ENCODE measurements at places on chromosomes 1 and 21.

DNA sequence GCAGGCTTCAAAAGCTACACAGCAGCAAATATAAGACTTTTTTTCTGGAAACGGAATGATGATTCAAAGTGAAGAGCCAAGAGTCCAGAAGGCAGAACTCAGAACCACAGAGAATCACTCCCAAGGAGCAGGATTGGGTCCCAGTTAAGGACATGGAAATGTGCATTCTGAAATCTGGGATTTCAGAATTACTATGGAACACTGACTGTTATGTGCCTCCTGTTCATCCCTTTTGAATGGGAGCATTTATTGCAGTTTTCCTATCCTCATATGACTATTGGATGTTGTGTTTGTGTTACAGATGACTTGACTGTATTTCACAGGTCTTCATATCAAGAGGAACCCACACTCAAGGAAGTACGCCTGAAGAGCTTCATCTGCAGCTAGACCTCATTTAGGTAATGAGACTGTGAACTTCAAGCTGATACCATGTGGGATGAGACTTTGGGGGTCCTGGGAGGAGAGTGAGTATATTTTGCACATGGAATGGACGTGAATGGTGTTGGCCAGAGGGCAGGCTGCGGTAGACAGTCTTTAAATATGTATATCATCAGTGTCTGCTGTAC is 17.1 kb upstream of the CAP1 start:
- DNase-seq: no peak

DNA sequence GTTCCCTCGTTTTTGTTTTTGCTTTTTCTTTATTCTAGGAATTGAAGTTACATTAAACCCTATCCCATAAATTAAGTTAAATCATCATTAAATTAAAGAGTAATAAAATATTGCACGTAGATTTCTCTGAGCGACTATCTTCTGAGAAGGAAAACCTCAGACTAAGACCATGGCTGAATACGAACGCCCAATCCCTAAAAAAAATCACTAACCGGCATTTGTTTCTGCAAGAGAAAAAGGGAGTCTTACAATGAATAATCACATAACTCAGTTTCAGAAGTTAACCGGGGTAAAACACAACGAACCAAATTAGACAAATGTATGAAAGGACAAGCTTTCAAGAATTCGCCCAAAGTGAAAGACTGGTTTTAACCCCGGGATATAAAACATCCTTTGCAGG is 1.3 kb downstream of the PIK3R3 start:
- no peak for DNase-seq

DNA sequence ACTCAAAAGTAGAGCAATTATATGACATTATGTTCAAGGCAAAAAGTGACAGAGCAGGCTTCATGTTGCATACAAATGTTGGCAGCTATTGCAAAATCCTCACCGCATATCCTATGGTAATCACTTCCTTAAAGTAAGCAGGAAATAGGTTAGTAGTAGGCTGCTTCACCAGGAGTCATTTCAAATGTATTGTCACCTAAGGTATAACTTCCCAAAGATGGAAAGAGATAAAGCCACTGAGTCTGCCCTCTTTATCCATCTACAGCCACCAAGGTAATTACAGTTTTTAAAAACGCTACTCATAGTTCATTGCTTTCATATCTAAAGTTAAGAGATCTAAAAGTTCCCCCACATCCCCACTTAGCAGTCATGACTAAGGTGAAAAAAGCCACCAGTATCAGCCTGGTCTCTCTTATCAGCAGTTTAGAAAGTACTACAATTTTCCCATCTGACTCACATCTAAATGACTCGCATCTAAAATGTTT is 31.6 kb upstream of the UBE2U start:
- no peak for DNase-seq

DNA sequence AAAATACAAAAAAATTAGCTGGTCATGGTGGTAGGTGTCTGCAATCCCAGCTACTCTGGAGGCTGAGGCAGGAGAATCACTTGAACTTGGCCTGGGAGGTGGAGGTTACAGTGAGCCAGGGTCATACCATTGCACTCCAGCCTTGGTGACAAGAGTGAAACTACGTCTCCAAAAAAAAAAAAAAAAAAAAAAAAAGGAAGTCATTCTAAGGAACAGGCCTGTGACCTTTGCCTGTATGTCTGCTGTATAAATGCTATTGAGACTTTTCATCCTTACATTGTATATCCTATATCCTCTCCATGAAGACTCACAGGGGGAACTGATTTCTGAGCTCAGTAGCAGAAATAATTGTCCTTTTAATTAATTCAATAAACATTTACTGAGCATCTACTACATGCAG is 7.5 kb upstream of the CTPS1 start:
- DNase-seq: no peak

DNA sequence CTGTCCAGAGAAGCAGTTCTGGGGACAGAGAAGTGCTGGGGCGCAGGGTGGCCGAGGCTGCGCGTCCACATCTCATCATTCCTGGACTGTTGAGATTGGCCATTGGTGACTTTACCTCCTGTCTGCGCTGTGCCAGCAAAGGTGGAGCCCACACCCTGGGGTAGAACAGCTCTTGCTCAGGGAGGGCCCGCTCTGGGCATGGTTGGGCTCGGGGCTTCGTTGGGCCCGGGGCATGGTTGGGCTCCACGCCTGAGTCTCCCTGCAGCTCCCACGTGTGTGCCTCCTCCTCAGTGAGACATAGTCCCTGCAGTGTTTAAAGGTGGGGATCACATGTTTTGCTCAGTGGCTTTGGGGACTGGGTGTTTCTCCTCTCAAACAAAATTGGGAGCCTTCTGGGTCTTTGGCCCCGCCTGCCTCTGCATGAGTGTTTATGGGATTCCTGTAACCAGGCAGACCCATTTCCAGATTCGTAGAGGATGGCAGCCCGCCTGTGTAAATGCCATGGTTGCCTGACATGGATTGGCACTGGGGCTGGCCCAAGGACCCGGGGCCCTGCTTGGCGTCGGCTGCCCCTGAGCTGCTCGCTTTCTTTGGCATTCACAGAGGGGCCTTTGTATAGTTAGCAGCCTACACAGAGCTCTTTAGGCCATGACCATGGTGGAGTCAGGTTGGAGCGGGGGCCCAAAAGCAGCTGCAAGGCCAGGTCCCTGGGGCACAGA is 104.6 kb downstream of the TLR5 start:
- DNase-seq: no peak

DNA sequence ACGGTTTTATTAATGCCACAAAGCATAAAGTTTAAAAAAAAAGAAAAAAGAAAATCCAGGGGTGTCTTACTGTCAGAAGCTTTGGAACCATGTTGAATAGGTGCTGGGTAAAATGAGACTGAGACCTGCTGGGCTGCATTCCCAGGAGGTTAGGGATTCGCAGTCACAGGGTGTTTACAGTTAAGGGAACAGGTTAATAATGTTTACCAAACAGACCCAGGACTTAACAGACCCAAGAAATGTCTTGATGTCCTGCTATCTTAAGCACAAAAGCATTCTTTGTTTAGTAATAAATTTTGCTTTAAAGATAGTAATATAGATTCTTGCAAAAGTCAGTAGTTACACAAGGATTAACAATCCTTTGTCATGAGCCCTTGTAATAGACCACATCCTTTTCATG is 54.7 kb downstream of the OLFML3 start:
- DNase-seq: no peak

- DNase-seq: no peak
Observed at GRCh38 chr1:173862769-173863223, 5.0 kb downstream of the GAS5 start.

DNA sequence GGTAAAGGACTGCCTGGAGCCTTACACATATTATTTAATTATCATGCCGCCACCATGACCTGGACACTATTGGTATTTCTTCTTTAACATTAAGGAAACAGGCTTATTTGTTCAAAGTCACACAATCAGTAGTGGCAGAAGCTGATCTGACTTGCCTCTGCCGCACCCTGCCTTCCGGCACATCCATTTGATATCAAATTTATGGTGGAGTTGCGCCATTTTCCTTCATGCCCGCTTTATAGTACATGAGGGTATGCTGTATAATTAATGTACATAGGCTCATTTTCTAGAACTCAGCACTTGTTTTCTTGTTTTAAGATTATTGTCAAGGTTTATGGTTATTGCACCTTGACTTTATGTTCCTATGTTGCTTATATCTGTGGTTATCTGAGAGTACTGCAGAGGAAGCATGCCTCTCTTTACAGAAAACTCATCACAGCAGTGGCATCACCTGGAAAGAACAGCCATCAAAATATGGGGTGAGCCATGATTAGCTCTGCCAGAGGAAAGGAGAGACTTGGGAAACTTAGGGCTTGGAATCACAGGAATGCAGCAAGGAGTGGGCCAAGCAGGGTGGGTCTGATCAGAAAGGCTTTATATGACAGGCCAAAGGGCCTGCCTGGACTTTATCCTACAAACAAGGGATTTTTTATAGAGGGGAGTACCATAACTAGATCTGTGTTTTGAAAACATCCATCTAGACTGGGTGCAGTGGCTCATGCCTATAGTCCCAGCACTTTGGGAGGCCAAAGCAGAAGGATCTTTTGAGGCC is 72.2 kb upstream of the GJB5 start:
- DNase-seq: no peak

DNA sequence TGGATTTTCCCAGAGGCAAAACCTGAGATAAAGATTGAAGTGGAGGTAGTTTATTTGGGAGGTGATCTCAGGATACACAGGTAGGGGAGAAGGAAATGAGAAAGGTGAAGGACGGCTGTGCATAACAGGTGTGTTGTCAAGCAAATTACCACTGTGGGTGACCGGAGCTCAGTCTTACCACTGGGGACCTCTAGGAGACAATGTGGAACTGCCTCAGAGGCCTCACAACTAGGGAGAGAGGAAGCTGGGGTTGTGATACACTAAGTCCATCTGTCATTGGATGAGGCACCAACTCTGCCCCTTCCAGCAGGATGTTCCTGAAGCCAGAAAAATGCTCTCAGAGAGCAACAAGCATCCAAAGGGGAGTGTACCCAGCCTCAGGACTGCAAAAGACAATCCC is 32.6 kb downstream of the GRIK3 start:
- no peak for DNase-seq

DNA sequence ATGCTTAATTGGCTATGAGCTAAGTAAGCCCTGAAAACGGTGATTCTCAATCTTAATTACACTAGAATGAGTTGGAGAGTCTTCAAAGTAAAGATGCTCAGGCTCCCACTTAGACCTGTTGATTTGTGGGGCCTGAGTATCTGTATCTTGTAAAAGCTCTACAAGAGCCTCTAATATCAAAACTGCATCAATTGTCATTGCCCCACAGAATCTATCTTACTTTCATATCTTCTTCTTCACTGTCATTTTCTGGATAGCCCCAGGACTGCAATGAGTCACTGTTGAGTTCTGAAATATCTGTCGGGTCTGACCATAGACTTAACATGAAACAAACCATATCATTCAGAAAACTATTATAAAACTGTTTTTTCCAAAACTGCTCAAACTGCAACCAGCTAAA is 102.8 kb upstream of the SERTAD4 start:
- DNase-seq: no peak

GRCh38 chr21:42562816-42563215 is 49.2 kb downstream of the SLC37A1 start:
- no peak for DNase-seq

- DNase-seq: no peak
Observed at GRCh38 chr1:7259955-7260354, 474.7 kb downstream of the CAMTA1 start.

DNA sequence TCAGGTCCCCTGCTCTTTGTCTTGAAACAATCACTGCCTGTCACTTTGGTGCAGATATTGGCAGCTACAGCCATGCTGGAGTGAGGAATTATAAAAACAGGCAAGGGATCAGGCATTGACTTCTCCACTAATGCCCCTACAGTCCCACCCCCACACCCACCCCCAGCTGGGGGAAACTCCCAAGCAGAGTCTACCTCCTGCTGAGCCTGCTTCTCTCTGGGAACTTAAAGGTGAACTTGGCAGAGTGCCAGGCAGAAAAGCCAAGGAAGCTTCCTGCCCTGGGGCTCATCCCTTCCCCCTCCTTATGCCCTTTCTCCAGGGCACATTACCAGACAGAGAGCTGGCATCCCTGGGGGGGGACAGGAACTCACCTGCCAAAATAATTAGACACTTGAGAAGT is 6.7 kb downstream of the NCMAP start:
- no peak for DNase-seq

- DNase-seq: no peak
Observed at GRCh38 chr1:107252271-107252670, 111.4 kb downstream of the NTNG1 start.

- no peak for DNase-seq
Observed at GRCh38 chr1:153483776-153484175, 23.3 kb upstream of the S100A7 start.

GRCh38 chr1:45013551-45014209 is 1.6 kb downstream of the UROD start:
- DNase-seq: no peak

DNA sequence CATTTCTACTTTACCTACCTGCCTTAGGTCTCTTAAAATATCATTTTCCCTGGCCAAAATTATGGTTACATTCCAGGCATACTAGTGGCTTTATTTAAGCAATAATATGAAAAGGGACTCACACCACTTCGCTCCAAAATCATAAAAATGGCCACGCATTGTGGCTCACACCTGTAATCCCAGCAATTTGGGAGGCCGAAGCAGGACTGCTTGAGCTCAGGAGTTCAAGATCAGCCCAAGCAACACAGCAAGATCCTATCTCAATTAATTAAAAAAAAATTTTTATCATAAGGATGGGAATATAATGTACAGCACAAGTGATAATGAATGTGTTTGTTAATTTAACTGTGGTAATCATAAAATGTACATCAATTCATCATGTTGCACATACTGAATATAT is 65.4 kb downstream of the ARID4B start:
- no peak for DNase-seq

DNA sequence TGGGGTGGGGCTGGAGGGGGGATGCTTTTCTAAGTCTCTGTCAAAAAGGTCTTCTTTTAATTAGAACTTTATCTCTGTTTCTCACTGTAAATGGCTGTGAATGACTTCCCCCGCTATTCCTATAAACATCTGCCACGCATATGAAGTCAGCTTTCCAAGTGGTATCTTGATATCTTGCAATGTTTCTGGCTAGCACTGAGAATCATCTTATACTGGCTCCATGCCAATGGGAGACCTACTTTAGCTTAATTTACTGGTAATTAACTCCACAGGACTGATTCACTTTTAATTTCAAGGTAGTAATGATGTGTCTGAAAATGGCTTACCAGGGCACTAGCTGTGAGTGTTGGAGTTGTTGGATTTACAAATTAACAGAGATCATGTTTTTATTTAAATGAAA is 4.3 kb downstream of the GPR88 start:
- no peak for DNase-seq

- DNase-seq: no peak
Observed at GRCh38 chr1:150836129-150836773, 28.2 kb upstream of the CTSK start.

DNA sequence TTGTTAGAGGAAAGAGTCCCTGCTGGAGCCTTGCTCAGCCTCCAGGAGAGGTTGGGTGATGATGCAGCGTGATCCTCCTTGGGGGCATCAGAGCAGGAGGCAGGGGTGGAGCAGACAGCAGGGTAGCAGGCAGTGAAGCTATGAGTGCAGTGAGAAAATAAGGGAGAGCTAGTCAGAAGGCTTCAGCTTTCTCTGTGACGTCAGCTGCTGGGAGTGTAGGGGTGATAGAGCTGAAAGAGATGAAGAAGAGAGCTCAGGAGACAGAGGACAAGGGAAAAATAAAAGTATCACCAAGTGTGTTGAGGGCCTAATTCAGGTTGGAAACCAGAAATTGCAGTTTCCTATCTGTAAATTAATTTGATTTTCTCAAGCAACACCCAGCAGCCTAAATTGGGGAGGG is 2.2 kb upstream of the ADAM30 start:
- DNase-seq: no peak
